ENCODE measurements at places on chromosomes 12 and 14.
A peak's percentile ranks its signal among the peaks of the same experiment; 100 is the strongest.

GRCh38 chr12:68020699-68021098 lies 31.5 kb downstream of the IFNG-AS1 start:
- DNase-seq, result no peak

- DNase-seq, result no peak
These were observed 168.0 kb downstream of the SLC16A7 start for GRCh38 chr12:59763835-59764234.

GRCh38 chr12:2479851-2480535 lies 314.8 kb upstream of the FKBP4 start:
- DNase-seq, result no peak

- peak; percentile 60 for DNase-seq
These were observed 581 bp downstream of the PAPOLA start for GRCh38 chr14:96502621-96503305.

GRCh38 chr12:92140156-92140555 lies 5.5 kb downstream of the BTG1 start:
- no peak for DNase-seq

DNA sequence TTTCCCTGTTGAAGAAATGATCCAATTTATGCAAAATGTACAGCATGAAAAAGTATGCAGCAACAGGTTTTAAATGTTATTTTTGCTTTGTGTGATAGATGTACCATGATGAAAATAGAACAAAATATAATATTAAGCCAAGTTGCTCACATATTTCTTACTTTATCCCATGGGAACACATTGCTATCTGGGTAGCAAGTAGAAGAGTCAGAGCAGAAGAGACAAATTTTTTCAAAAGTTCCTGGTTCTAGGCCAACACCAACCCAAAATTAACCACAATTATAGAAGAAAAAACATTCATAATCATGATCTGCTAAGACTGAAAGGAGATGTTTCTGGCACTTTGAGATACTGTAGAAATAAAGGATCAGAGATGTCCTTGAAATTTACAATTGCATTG lies 79.9 kb upstream of the SYT10 start:
- DNase-seq, result no peak
